ENCODE measurements at places on chromosomes 7 and 10.

- no peak for DNase-seq
Observed at GRCh38 chr10:71435571-71436267, 39.0 kb downstream of the CDH23 start.

GRCh38 chr10:102603946-102604345 lies 40.3 kb upstream of the TRIM8 start:
- DNase-seq = no peak

- DNase-seq = no peak
Observed at GRCh38 chr10:108385963-108386362, 1221.5 kb upstream of the SORCS1 start.

DNA sequence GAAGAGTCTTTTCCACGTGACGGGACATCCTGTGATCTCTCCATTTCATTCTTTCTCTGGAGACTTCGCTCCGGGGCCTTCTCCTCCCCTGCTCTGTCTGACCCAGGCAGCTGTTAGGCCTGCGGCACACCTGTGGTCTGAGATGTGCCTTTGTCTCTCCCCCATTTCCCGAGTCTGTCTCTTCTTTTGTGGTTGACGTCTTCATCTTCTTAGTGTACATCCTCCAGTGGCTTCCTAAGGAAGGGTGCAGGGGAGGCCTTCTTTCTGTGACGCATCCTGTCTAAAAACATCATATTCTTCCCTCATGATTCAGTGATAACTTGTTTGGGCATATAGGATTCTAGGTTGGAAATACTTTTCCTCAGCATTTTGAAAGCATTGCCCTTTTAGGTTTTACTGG lies 17.2 kb upstream of the ATP6V0E2 start:
- no peak for DNase-seq

GRCh38 chr7:141673346-141673745 lies 28.6 kb downstream of the DENND11 start:
- no peak for DNase-seq

DNA sequence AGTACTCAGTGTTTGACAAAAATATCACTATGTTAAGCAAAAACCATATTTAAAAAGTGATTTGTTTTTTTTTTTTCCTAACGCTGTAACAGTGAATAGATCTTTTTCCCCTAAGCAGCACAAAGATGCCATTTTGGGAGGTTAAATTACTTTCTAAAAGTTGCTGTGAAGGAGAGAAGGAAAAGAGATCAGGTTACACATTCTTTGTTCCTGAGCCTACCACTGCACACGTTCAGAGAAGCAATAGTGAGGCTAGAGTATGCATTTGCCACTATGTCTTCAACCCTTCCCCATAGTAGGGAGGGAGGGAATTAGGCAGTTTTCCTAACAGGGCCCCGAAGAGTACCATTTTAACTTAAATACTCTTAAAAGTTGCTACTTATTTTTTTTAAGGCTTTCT lies 38.9 kb downstream of the BMPR1A start:
- peak; percentile 57 for DNase-seq

DNA sequence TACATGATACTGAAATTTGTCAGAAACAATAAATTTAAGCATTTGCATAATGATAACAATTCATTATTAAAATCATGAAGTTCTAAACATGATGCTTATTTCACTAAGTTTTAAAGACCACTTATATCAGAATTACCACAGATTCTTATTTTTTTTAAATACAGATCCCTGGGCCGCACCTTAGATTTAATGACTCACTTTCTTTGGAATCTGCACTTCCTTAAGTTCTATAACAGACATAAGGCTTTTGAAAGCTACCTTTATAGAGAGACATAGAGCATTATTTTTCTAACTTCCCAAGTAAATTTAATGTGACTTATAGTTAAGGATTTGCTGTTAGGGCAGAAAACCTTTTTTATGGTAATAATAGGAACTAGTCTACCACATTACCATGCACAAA lies 214.9 kb downstream of the IPMK start:
- peak; percentile 9 for DNase-seq

GRCh38 chr10:117360994-117361667 lies 14.1 kb downstream of the PDZD8 start:
- no peak for DNase-seq

DNA sequence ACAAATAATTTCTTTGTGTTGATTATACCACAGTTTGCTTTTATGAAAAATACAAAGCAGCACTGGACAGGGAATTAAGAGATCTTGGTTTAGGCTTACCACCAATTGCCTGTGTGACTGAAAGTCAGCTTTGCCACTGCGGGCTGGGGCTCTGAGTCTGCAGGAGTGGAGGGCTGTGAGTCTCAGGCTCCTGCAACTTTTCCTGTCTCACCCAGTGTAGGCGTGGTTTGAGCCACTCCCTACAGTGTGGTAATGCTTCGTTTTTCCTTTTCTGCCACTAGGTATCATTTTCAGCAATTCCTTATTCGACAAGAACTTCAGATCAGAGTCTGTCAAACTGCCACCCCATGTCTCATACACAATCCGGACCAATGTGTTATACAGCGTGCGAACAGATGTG lies 180.6 kb downstream of the ABCA13 start:
- DNase-seq = no peak

- DNase-seq = no peak
Observed at GRCh38 chr10:5615316-5615715, 51.1 kb downstream of the ASB13 start.

- DNase-seq = no peak
Observed at GRCh38 chr7:17342756-17343155, 44.3 kb downstream of the AHR start.

DNA sequence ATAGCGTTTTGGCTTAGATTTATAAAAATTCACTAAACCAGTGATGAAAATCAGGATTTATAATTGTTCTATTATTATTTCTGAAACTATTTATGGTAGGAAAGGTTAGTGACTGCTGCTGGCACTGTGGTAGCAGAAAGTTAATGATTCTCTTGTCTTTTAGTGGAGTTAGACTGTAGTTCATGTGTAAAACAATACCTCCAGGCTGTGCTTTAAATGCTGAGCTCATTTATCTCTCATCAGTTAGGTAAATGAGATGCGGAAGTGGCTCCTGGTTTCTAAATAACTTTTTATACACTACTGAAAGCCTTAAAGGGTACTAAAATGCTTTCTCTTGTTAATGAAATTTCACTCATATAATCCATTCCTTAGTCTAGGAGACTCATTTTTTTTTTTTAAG lies 326.8 kb upstream of the POT1 start:
- no peak for DNase-seq

GRCh38 chr10:100370714-100371481 lies 23.9 kb downstream of the SCD start:
- peak; percentile 83 for DNase-seq

GRCh38 chr7:152711444-152711944 lies 35.6 kb upstream of the XRCC2 start:
- DNase-seq = no peak

- peak; percentile 88 for DNase-seq
Observed at GRCh38 chr7:110386913-110387312, 704.0 kb upstream of the LRRN3 start.

GRCh38 chr10:58241346-58241745 lies 26.3 kb downstream of the IPMK start:
- no peak for DNase-seq

DNA sequence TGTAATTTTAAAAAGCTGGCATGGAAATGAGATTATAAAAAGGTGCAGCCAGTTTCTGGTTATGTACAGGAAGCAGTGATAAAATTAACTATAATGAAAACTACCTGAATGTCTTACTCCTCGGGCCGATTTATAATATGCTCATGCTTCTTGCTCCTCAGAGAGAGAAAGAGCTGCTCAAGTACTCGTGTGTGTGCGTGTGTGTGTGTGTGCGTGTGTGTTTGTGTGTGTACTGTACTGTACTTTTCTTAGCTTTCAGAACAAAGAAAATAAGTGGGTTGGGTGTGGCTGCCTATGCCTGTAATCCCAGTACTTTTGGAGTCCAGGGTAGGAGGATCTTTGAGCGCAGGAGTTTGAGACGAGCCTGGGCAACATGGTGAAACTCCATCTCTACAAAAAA lies 96.6 kb upstream of the NMT2 start:
- DNase-seq = no peak

DNA sequence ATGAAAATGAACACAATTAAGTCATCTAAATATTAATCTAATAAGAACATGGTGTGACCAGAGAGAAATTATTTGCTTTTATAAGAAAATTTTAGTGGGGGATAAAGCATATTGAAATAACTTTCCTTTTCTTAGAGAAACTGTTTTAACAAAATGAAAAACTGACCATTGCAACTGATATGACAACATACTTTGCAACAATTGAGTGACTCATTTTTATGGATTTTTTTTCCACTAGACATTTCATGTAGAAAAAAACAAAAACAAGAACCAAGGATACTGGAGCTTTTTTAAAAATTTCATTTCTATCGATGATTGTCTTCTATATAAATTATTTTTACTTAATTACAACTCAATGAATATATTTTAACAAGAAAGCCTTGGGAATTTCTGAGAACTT lies 90.0 kb downstream of the C1GALT1 start:
- DNase-seq = no peak

DNA sequence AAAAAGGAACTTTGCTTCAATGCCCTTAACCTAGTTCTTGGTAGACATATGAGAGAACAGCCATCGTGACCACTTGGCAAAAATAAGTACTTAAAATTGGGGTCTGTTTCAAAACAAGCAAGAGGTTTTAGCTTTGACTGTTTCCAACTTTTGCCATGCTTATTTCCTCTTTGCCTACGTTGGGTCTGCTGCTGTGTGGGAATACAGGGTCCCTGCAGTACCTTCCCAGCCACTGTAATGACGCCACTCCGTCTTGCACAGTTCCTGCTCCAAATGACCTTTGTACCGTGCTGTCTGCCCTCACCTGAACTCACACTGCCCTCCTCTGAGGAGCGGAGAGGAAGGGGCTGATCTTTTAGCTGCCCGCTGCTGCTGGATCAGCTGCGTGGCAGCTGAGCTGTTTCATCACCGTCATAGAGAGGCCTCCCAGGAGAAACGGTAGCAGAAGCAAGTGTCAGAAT lies 133.1 kb downstream of the MAPK8 start:
- DNase-seq = no peak

DNA sequence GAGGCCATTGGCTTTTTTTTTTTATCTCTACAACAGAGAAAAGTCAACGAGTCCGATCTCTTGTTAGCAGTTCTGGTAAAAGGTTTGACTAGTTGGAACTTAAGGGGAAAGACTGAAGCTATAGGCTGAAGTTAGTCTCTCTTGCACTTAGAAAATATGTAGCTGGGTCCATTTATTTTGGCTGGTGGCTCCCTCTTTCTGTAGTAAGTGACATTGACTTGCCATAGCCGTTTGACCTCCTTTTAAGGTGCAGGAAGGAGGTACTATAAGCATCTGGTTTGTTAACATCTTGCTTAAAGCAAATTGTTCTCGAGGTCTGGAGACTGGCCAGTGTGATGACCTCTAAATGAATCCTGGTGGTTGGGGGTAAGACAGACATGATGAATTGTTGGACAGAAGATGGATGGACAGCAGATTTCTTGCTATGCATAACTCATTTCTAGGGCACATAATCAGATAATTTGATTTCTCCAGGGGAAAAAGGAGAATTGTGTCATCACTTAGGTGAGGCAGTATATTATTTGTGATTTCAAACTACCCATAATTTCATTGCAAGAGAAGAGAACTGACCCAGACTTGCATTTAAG lies 356.3 kb upstream of the GALNT17 start:
- no peak for DNase-seq

GRCh38 chr7:134694299-134694698 lies 47.6 kb downstream of the BPGM start:
- DNase-seq = no peak

GRCh38 chr10:23037561-23037960 lies 57.8 kb upstream of the MSRB2 start:
- no peak for DNase-seq

DNA sequence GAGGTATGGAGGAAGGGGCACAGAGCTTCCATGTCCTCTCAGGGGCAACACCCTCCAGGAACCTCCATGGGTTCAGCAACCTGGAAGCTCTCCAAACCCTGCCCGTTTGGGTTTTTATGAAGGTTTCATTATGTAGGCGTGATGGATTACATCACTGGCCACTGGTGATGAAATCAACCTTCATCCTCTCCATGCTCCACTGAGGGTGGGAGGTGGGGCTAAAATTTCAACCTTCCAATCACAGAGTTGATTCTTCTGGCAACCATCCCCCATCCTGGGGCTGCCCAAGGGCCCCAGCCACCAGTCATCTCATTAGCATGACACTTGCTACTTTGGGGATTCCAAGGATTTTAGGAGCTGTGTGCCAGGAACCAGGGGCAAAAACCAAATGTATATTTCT lies 90.1 kb downstream of the TEX36 start:
- DNase-seq = no peak

DNA sequence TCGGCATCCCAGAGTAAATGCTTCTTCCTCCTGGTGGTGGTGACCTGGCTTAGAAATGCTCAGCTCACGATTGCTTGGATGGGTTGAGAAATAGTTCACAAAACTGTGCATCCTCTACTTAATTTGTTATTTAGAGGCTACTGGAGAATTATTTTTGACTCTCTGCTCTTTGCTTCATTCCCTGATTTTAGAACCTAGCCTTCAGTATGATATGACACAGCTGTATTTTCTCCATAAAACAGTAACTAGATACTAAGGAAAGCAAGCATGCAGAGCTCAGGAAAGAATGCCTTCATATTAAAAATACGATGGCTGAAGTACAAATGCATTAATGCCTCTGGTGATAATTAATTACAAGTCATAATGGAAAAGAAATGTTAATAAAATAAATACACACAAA lies 602.0 kb upstream of the COBL start:
- DNase-seq = no peak

GRCh38 chr10:124262971-124263370 lies 155.8 kb downstream of the OAT start:
- DNase-seq = no peak

DNA sequence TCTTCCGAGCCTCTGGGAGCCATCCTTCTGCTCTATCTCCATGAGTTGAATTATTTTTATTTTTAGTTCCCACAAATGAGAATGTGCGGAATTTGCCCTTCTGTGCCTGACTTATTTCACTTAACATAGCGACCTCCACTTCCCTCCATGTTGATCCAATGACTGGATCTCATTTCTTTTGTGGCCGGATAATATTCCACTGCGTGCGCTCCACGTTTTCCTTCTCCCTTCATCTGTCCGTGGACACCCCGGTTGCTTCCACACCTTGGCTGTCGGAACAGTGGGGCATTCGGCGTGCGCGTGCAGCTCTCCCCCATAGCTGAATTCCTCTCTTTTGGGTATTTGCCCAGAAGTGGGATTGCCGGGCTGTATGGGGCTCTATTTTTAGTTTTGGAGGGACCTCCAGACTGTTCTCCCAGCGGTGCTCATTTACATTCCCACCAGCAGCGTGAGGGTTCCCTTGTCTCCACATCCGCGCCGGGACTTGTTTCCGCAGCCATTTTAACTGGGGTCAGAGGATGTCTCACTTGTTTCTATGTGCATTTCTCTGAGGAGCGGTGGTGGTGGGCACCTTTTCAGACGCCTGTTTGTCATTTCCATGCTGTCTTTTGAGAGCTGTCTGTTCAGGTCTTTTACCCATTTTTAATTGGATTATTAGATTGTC lies 51.0 kb upstream of the SUN1 start:
- DNase-seq = no peak

DNA sequence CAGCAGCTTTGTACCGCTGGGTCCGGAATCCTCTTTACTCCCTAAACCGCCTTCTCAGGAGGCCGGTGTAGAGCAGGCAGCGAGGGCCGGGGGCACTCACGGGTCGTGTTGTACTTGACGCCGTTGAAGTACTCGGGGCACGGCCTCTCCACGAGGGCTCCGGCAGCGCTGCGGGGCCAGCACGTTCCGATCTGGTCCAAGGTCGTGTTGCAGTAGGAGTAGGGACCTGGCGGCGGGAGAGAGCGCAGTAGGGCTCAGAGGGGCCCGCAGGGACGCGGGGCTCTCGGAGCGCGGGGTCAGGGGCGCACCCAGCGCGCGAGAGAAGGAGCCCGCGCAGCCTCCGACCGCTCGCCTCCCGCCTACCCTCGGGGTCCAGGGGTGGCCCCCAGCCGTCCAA lies 443 bp downstream of the CRHR2 start:
- DNase-seq = no peak
